ENCODE measurements at places on chromosomes 16 and 17. TPM values are rescaled to one million over a fixed set of nuclear protein-coding genes. Genes with fewer than 3 reads are reported as not detected.

The GNAO1 gene
- 1.7 TPM for total RNA-seq

The RNF166 gene
- 132 TPM for total RNA-seq

The EME2 gene
- total RNA-seq, result 39.9 TPM

The NAGS gene
- total RNA-seq, result 0.68 TPM

The LCMT1 gene
- total RNA-seq, result 36.8 TPM

The ESRP2 gene
- total RNA-seq, result not detected

The ZDHHC1 gene
- 0.42 TPM for total RNA-seq

The KRT24 gene
- total RNA-seq, result not detected

The TMEM204 gene
- total RNA-seq, result 49.9 TPM

The MYO1C gene
- total RNA-seq, result 43.3 TPM

The KLHL10 gene
- total RNA-seq, result not detected

The EFCAB5 gene
- total RNA-seq, result 1.9 TPM

The TNFSF12 gene
- 96.4 TPM for total RNA-seq

The CTRB2 gene
- not detected for total RNA-seq

The PRSS33 gene
- not detected for total RNA-seq

Data from T-helper 1 cell treated with Interleukin-12 subunit alpha and Interleukin-12 subunit beta and Interleukin-4 antibody, amounts not matched to agents 30 ng/mL and 1 ng/mL, for 36 hours (primary cell).